ENCODE measurements at places on chromosomes 13 and 19.

DNA sequence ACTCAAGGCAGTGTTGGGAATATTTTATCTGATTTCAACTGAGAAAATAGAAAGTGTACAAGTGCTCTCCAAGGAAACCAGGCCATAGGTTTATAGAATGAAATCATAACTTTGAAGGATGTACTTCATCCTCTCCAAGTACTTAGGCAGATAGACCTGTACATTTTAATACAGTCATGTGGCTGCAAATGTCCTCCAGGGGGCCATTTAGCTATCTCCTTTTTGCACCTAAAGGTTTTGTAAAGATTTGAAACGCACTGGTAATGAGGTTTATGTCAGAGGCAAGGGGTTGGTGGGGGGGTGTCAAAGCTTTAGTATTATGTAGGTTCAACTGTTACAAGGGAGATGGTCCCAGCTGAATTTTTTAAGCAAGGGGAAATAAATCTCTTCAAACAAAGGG lies 364.4 kb downstream of the DCT start:
- no peak for DNase-seq

GRCh38 chr13:88704600-88705275 lies 1033.6 kb downstream of the SLITRK5 start:
- DNase-seq = no peak

DNA sequence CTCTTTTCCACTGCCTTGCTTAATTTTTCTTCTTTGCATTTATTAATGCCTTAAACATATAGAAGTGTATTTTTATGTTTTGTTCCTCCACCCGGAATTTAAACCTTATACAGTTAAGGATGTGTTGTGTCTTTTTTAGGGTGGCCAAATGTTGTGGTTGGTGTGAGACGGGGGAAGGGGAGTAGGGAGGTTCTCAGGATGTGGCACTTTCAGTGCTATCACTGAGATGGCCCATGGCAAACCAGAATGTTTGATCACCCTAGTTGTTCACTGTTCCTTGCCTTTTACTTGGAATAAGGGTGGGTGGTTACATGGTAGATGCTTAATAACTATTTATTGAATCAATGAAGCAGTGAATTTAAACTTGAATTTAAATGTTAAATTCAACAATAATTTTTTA lies 216.0 kb upstream of the SLITRK1 start:
- DNase-seq = no peak

GRCh38 chr13:111639196-111639705 lies 318.8 kb downstream of the TEX29 start:
- DNase-seq = no peak

DNA sequence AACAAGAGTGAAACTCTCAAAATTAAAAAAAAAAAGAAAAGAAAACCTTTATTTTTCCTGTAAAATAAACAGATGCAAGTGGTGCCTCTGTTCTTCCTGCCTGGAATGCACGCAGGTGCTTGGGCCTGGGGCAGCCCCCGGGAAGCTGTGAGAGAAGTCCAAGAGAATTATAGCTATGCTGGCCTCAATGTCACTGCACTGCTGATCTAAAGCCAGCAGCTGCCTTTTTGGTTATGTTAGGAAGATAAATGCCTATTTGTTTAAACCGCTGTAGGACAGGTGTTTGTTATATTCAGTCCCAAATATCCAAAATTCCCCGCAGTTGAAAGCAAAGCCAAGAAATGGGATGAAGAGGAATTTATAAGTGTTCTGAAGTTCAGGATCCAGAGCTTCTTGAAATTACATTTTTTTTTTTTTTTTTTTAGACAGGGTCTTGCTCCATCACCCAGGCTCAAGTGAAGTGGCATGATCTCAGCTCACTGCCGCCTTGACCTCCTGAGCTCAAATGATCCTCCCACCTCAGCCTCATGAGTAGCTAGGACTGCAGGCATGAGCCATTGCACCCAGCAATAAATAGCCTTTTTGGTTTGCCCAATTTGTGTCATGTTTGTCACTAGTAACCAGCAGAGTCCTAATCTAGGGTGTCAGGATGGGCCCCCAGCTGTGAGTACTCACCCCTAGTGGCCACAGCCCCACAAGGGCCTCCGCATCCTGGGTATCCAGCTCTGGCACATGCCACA lies 2.2 kb downstream of the RINL start:
- DNase-seq = peak; percentile 13

DNA sequence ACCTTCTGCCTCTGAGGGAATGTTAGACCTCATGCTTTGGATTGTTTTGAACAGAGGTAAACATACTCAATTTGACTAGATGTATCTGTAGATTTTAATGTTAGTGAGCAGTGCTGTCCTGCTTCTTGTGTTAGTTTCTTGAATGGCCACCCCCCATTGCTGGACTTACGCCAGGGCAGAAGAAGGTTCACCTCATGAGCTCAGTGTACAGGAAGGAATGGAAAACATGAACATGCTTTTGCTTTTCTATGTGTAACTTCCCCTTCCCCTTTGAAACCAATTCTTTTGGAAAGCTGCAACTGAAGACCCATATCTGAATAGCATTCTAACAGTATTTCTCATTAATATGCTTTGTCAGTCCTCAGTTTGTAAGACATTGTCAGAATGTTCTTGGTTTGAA lies 32.3 kb downstream of the WASF3 start:
- no peak for DNase-seq

DNA sequence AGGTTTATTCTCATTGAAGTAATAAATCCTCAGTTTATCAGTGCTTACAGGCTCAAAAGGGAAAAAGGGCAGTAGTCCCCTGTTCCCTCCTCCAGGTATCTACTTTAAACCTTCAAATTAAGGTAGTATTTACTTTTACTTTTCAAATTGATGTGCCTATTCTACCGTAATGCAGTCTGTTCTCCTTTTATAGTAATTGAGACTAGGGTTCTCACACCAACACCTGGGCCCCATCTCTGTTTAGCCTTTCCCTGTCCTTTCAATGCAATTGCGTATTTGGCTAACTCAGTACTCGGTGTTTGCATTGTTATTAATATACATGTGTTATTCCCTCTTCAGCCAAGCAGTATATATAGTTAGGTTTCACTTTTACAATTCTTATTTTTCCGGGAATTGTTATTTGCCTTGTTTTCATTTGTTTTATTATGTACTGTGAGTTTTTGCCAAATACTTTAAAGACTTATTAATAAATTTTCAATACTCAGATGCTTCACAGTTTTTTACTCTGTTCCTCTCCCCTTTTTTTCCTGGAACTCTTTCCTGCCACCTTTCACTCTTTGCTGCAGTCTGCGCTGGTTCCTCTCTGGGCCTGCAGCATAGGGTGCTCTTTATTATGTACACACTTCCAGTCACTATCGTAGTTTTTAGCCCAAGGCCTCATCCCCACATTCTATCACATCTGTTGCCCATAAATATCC lies 30.3 kb downstream of the USPL1 start:
- peak; percentile 70 for DNase-seq

DNA sequence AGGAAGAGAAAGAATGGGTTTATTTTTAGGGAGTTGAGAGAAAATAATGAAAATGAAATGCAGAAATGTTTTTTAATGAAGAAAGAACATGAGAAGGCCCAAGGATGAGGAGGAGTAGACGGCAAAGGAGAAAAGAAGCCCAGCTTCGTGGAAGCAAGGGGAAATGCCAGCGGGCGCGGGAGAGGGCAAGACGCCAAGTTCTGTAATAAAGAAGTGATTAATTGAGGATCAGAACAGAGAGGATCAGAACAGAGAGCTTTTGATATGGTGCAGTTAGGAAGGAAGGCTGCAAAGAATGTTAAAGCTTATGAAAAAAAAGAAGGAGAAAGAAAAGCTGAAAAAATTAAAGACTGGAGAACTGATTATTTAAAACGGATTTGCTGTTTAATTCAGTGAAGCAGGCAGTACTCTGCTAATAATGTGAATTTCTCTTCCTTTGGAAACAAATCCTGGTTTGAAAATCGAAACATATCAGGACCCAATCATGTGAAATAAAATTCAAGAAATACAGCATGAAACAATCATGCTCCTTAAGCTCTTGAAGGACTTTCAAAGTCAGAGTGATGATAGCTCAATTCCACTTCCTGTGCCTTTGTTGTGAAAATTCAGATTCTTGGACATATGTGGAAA lies 99.3 kb upstream of the SOX1 start:
- DNase-seq = no peak

DNA sequence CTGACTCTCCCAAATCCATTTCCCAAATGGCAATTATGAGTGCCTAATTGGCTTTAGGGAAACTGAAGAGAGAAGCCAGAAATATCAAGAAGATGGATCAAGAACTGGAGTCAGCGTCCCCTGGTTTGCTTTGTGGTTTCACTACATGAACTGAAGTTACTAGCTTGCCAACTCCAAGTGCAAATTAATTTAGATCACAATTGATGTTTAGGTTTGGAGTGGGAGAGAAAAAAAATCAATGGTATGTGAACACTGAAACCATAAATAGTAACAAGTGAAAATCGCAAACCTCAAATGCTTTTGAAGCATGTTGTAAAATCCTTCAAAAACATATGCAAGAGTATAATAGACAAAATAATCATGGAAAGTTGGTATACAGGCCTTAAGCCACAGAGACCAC lies 1528.6 kb upstream of the SLC10A2 start:
- DNase-seq = no peak

DNA sequence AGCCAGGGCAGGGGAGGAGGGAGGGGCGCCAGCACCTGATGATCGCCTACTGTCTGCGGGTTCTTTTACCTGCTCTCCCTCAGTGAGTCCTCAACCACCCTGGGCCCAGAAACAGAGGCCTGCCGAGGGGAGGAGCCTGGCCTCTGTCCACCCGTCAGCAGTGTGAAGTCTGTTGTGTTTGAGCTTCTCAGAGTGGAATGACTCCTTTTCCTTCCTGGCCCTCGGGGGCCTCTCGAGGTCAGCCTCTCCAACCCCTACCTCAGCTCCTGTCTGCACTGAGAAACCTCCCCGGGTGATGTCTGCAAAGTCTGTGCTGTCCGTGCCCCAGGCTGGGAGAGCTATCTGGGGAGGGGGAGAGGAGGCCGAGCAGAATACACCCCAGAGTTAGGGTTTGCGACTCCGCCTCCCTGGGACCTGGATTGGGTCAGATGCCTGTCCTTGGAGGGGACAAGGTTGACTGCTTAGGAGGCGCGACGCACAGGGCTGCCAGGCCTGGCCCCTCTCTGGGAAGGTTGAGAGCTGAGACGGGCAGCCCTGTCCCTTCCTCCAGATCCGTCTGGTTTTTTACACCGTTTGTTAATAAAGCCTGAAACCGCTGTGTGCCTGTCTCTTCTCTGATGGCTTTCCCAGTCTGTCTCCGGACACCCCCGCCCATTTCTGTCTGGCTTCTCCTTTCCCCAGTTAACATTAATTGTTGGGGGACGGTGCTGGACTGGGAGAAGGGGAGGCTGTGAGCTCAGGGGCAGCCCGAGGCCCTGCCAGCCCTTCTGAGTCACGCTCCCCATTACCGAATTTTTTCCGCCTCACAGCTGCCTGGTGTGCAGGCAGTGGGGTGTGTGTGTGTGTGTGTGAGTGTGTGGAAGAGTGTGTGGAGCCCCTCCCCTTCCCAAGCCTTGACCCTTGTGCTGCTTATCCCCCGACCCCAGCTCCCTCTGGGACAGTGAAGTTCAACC lies 989 bp upstream of the SSC5D start:
- no peak for DNase-seq

DNA sequence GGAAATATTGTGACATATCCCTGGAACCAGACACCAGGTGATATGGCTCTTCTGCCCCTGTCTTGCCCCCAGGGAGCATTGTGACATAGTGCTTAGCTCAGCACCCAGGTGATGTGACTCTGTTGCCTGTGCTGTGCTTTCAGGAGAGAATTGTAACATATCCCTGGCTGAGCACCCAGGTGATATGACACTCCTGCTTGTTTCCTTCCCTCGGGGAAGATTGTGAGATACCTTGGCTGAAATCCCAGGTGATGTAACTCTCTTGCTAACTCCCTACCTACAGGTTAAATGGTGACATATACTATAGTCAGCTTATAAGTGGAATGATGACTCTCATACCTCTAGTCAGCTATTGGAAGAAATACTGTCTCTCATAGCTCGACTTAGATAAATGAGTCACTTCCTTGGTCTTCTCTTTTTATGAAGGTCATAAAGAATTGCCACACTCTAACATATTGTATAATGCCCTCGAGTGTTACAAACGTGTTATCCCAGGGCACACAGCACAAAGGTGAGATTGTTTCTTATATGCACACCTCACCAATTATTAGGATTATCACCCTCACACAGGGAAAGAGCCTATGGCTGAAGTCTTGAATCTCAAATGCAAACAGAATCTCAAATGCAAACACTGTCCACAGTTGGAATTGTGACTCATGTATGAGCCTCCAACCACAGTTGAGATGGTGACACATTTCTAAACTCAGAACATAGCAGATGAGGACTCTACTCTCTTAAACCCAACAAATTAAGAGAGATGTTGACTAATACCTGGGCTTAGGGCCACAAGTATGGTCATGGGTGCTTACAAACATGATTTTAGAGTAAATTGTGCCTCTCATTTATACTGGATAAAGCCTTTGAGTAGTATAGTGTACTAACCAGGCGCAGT lies 32.7 kb upstream of the ZNF254 start:
- no peak for DNase-seq

GRCh38 chr19:41998246-41999020 lies 4.4 kb upstream of the ATP1A3 start:
- DNase-seq = peak; percentile 21

DNA sequence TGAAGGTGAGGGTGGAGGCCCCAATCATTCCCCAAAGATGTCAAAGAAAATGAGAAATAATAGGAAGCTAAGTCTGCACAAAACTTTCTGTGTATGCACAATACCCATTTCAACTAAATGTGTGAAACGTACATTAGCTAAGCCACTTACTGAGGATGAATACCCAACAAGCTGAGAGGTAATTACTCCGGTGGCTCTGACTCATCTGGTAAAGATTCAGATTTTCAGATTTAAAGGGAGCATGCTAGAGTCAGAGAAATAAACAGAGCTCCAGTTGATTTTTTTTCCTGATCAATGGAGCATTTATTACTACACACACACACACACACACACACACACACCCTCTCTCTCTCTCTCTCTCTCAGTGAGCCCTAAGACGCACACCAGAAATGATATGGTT lies 194.8 kb upstream of the ARGLU1 start:
- DNase-seq = no peak

DNA sequence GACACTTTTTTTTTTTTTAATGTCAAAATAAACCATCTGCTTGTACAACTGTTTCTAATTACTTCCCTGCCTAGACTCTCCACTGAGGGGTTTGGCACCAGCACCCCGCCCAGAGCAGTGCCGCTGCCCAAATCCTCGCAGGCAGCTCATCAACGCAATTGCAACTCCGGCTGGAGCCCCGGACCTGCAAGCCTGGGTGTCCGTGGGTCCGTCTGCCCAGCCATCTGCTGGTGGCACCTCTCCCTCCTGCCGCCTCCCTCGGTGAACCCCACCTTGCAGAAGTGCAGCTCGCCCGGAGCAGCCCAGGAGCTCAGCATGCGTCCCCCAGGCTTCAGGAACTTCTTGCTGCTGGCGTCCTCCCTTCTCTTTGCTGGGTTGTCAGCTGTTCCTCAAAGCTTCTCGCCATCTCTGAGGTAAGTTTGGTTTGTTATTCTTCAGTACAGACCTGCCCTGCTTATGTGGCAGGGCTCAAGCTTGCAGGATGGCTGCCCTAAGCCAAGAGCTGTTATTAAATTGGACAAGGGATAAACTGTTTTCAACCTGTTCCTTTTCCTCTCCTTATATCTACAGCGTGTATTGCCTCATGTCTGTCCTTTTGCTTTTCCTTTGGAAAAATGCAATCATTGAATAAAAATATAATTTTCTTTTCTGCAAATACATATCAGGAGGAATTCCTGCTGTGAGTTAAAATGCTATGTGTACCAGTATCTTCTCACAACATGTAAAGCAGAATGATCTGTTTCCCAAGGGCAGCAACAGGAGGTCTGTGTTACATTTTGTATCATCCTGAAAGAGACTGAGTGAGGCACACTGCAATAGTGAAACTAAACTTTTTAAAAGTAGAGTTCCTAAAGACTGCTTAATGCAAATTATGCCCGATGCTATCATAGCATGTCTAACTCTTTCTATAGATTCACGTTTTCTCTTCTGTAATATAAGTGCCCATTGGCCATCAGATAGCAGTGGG lies at the start of gene ITGBL1:
Gene ITGBL1 (plus strand): TSS at position 157 of the 967 bp plus-strand sequence. CDS start 159 bp downstream, at position 316.
- DNase-seq = no peak

Data from NCI-H2081 (cell line).